ENCODE measurements at places on chromosomes 5 and 9.

GRCh38 chr5:129019401-129019908, 54.2 kb downstream of the SLC27A6 start:
- DNase-seq = no peak

DNA sequence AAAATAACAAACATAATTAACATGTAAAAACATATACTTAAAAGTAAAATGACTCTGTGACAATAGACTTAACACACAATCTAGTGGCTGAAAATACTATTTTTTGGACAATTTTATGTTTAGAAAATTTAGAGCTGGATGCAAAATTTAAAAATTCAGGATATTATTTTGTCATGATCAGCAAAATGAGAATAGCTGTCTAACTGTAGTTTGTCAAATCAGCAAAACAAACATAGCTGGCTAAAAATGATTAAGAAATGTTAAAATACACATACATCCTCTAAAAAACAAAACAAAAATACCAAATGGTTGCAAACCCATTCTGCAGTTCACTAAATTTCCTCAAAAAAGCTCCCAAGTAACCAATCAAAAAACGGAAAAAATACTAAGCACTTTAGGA, 18.6 kb downstream of the C9orf72 start:
- no peak for DNase-seq

- DNase-seq = no peak
Observed at GRCh38 chr5:113063927-113064326, 87.3 kb downstream of the DCP2 start.

DNA sequence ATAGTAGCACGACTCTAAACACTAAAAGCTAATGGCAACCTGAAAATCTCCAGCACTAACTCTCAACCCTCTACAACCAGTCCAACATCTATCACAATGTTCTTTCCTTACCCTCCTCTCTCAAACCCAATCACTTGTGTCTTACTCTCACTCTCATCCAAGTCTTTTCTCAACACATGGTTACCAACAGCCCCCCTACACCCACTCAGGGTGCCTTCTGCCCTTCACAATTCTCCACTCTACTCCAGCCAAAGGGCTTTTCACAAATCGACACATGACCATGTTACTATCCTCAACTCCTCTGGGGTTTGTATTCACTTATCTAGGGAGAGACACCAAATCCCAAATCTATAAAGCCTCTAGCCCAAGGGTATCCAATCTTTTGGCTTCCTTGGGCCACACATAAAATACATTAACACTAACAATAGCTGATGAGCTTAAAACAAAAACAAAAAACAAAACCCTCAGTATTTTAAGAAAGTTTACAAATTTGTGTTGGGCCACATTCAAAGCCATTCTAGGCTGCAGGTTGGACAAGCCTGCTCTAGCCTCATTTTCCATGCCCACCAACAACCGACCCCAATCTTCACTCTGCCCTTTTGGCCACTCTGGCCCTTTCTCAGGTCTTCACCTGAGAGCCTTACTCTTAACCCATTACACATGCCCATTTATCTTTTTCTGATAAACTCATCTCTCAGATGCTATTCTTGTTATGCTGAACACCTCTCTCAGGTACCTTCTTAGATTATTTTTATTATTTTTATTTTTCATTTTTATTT, 11.7 kb downstream of the HSPA9 start:
- DNase-seq = no peak

- no peak for DNase-seq
Observed at GRCh38 chr5:56323505-56323904, 90.4 kb upstream of the ANKRD55 start.
